Bronchial epithelial cell (primary cell): ENCODE measurements at places on chromosomes 6 and 20.
A peak's percentile ranks its signal among the peaks of the same experiment; 100 is the strongest.

GRCh38 chr20:6502219-6502618, 265.3 kb upstream of the BMP2 start:
- no peak for DNase-seq

GRCh38 chr6:36098253-36098919, 31.9 kb upstream of the MAPK13 start:
- DNase-seq = no peak

DNA sequence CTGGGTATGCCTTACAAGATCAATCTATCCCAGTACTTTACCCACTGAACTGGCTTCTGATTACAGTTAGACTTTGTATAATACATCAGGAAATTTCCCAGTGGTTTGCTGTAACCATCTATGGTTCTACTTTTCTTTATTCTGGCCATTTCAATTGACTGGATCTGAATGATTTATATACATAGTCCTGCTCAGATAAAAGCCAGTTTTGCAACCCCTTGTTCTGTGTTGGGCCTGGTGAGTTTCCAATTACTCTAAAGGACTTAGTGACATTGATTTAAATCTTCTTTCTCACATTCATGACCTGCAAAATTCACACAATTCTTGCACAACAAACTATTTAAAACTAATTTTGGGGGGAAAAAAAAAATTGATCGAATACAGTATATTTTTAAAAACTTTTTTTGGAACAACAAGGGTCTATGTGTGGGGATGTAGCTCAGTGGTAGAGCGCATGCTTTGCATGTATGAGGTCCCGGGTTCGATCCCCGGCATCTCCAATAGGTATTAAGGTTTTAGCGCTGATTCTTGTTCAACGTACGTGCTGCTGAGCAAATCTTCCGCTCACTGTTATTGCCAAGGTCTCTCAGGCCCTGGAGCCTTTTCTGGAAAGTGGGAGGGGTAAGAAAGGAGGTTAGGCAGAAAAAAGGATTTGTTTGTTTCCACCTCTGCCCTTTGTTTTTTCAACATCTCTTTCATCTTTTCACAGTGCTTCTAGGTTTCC, 117.5 kb downstream of the GPX5 start:
- DNase-seq = peak; percentile 69

DNA sequence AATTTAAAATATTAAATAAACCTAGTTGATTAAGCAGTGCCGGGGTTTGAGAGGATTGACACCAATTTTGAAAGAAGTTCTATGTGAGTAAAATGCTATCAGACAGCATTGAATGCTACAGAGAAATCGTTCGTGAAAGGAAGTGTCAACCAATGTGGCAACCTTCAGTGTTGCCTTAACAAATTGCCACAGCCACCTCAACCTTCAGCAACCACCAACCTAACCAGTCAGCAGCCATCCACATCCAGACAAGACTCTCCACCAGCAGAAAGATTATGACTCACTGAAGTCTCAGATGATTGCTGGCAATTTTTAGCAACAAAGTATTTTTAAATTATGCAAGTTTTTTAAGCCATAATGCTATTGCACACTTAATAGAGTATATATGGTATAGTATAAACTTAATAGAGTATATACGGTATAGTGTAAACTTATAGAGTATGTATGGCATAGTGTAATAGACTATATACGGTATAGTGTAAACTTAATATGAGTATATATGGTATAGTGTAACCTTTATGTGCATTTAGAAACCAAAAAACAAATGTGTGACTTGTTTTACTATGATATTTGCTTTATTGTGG, 65.3 kb upstream of the ID4 start:
- peak; percentile 37 for DNase-seq

GRCh38 chr20:5126512-5127203, at the start of gene CDS2:
TSS of gene CDS2 (plus strand) at chr20:5127008. CDS start at chr20:5127093, 85 bp downstream.
- DNase-seq = peak; percentile 93

DNA sequence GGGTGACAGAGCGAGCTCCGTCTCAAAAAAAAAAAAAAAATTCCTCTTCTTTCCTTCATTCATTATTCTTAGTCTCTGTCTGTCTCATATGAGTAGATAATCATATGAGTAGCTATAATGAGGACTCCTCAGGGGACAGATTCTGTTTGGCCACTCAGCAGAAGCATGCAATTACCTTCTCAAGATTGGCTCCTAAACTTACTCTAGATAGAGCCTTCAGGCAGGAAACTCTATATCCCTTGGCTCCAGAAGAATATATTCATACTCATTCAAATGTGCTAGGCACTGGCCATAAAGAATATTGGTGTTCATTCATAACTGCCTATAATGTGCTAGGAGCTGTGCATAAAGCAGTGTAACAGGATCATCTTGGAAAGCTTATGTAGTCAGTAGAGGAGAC, 2.2 kb upstream of the ACAT2 start:
- DNase-seq = no peak

DNA sequence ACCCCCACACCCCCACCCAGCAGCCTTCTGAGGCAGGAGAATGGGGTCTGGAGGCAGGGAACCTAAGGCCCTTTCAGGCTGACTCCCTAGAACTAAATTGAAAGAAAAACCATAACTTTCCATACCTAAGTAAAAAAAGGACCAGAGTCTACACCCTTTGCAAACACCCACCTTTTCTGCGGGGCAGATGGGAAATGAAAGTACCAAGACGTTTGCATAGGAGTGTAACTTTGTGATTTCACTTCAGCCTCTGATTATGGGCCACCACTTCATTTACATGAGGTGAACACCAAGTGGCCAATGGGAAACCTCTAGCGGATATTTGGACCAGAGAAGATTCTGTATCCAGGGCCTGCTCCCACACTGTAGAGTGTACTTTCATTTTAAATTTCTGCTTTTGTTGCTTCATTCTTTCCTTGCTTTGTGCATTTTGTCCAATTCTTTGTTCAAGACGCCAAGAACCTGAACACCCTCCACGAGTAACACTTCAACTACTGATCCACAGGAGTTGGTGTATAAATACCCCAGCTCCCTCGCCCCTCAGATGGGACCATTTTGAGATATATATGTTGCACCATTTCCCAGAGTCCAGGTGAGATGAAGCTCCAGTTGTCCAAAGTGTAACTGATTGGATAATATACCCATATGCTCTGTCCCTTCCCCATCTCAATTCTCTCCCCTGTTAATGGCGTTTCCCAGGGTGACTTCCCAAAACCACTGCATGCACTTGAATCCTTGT, 18.9 kb upstream of the SRSF6 start:
- DNase-seq = no peak

DNA sequence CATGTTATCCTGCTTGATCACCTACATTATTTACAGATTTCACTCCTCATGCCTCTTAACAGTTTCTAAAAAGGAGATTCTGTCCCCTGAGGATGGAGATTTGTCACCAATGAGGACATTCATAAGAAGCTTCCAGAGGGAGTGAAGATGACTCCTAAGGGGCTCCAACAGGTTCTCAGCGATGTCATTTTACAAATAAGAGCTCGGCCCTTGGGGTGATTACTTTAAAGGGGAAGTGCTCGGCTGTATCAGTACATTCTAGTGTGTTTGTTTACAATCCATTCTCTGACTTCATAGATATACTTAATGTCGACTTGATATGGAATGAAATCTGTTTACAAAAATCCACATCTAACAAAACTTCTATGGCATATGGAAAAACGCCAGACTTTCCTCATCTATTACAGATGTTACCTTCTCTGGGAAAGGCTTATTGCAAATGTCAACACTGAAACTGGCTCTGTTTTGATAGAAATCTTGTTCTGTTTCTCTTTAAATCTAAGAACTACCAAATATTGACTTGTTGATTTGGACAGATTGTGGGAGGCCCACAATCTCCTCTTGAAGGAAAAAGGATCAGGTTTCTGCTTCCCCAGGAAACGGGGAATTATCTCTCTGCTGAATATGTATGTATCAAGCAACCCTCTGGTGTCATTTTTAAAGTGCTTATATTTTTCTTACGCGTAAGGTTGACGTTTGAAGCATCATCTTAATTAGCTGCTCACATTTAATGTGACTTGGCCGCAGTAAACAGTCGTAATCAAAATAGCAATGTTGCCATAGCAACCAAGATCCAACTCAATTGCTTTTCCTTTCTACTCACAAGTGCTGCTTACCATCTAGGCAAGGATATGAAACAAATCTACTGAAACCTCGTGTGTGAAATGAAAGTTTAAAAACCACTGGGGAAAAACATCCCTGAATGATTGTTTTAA, 95.7 kb downstream of the SHLD1 start:
- DNase-seq = peak; percentile 25

GRCh38 chr6:71582820-71583219, 294.2 kb downstream of the OGFRL1 start:
- no peak for DNase-seq

- no peak for DNase-seq
These were observed 171.3 kb downstream of the CDC5L start for GRCh38 chr6:44558832-44559251.

- DNase-seq = no peak
These were observed 257.0 kb downstream of the GRIK2 start for GRCh38 chr6:101650402-101651100.

GRCh38 chr6:46411456-46412197, 79.6 kb downstream of the RCAN2 start:
- DNase-seq = no peak
